ENCODE measurements at places on chromosomes 1 and 21. TPM values are rescaled to one million over a fixed set of nuclear protein-coding genes. Genes with fewer than 3 reads are reported as not detected.

DNA sequence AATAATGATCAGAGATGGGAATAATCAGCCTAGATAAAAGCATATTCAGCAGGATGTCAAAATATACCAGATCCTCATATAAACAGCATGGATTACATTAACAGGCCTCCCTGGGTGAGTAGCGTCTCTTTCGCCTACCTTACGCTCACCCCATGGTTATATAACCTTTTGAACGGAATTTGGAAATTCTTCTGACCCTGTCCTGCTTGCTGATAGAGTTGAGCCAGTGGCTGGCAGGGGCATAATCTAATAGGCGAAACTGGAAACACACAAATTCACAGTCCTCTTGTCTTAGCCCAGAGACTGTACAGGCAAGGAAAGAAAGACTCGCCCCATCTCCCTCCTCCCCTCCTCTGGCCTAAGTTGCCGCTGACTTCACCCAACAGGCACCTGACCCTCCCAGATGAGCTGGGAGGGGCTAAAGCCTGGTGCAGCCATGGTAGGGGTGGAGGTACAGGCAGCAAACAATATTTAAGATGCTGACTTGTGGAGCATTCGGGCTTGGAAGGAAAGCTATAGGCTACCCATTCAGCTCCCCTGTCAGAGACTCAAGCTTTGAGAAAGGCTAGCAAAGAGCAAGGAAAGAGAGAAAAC lies at the start of gene ANGPTL7:
Gene ANGPTL7 (plus strand): TSS at position 498 of the 594 bp plus-strand sequence. CDS start 225 bp downstream, outside the sequence.
- H3K27ac ChIP-seq: peak within 1 kb of the TSS; percentile 51
- H3K4me3 ChIP-seq: no peak within 1 kb of the TSS
- H3K4me1 ChIP-seq: no peaks in the 10 kb centered on the region
- no peak for DNase-seq

- no peak for DNase-seq
- no peaks in the 10 kb centered on the region for H3K36me3 ChIP-seq
- no peaks in the 10 kb centered on the region for H3K4me1 ChIP-seq
These were observed 88.6 kb upstream of the PKN2 start for GRCh38 chr1:88595355-88596002.

DNA sequence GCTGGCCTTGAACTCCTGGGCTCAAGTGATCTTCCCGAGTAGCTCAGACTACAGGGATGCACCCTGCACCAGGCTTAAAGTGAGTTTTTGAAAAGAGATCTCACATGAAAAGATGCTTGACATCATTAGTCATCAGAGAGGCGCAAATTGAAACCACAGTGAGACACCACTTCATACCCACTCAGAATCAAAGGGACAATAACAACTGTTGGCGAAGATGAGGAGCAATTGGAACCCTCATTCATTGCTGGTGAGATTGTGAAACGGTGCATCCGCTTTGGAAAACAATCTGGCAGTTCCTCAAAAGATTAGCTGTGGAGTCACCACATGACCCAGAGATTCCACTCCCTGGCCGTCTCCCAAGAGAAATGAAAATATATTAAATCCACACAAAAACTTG lies 122.3 kb downstream of the PGBD5 start:
- no peak overlapping the region for H3K4me3 ChIP-seq
- H3K27ac ChIP-seq: peak overlapping the region; percentile 22
- no peaks in the 10 kb centered on the region for H3K27me3 ChIP-seq

DNA sequence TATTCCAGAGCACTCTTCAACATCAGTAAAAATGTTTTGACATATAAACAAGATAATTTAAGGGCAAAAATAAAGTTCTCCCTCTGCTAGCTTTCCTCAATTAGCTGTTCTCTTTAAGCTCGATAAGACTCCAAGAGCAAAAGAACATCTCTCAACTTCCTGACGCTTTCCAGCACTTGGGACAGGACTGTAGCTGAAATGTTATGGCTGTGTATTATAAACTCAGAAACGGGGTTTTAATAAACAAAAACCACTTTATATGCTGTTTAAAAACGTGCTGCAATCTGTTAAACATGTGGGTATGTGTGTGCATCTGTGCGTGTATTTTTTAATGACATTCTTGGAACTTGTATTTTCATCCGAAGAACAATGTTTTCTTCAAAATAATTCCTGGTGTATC lies 71.5 kb upstream of the RGS2 start:
- H3K36me3 ChIP-seq: no peaks in the 10 kb centered on the region
- no peak overlapping the region for H3K4me3 ChIP-seq
- H3K27me3 ChIP-seq: no peaks in the 10 kb centered on the region
- no peaks in the 10 kb centered on the region for H3K4me1 ChIP-seq
- no peak for DNase-seq
- no peak overlapping the region for H3K27ac ChIP-seq

GRCh38 chr1:94595658-94596057 lies 54.1 kb upstream of the F3 start:
- no peak overlapping the region for H3K4me3 ChIP-seq
- H3K4me1 ChIP-seq: peaks cover 24% of the 10 kb centered on the region
- no peaks in the 10 kb centered on the region for H3K36me3 ChIP-seq

DNA sequence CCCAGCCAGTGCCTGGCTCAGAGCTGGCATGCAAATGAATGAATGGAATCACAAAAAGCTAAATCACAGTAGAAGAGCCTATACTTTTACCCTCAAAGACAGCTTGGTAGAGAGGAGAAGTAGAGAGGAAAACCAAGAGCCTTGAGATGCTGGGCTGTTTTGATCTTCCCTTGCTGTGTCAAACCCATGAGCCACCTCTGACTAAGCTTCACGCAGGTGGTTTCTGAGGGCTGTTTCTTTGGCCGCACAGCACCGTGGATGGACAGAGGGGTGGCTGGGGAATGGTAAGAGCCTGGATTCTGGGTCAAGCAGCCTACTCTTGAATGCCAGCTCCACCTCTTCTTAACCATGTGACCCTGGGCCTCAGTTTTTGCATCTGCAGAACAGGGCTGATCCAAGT lies 18.6 kb downstream of the ABCG1 start:
- no peaks in the 10 kb centered on the region for H3K27me3 ChIP-seq
- no peak overlapping the region for H3K27ac ChIP-seq
- no peak for DNase-seq
- peaks cover 6% of the 10 kb centered on the region for H3K36me3 ChIP-seq
- no peak overlapping the region for H3K4me3 ChIP-seq

DNA sequence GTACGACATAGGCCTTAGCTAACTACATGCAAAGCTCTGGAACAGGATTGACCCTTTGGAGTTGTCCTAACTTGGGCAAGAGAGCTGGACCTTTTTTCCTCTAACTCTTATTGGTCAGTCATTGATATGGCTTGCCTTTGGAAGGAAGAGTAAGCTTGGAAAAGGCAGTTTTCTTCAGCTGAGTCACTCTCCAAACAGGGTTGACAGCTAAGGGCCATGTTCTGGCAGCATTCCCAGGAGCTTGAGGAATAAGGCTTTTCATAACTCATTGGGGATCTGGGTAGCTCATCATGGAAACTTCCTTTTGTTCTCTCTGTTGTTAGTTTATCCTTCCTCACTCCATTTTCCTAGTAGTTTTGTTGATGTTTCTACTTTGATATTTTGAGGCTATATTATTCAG lies 14.5 kb upstream of the ERRFI1 start:
- peak; percentile 99 for DNase-seq
- peak overlapping the region; percentile 66 for H3K27ac ChIP-seq
- H3K36me3 ChIP-seq: no peaks in the 10 kb centered on the region

- peaks cover 15% of the 10 kb centered on the region for H3K4me1 ChIP-seq
- H3K27me3 ChIP-seq: no peaks in the 10 kb centered on the region
- H3K4me3 ChIP-seq: no peak overlapping the region
- peak overlapping the region; percentile 16 for H3K27ac ChIP-seq
- DNase-seq: peak; percentile 86
These were observed 3.7 kb upstream of the SLC1A7 start for GRCh38 chr1:53145942-53146708.

DNA sequence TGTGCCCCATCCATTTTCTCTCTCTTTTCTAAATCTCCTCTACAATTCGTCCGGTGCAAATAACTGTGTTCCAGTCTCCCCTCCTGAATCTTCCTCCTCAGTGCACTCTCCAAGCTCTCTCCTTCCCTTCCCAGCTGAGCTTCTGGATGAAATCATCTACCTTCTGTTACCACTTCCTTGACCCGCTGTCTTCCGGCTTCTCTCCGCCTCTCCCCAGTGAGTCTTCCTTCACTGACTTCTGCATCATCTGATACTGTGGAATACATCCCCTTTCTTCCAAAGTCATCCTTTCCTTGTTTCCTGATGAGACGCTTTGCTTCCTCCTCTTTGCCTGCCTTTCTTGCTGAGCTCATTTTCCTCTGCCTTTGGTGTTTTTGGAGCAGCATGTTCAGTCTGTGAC lies 96.9 kb downstream of the MAB21L3 start:
- no peaks in the 10 kb centered on the region for H3K4me1 ChIP-seq
- no peak overlapping the region for H3K27ac ChIP-seq
- DNase-seq: no peak
- H3K27me3 ChIP-seq: no peaks in the 10 kb centered on the region
- no peak overlapping the region for H3K4me3 ChIP-seq

- H3K4me1 ChIP-seq: no peaks in the 10 kb centered on the region
- H3K36me3 ChIP-seq: no peaks in the 10 kb centered on the region
- H3K4me3 ChIP-seq: no peak overlapping the region
These were observed 387.4 kb upstream of the NFIA start for GRCh38 chr1:60694980-60695379.

DNA sequence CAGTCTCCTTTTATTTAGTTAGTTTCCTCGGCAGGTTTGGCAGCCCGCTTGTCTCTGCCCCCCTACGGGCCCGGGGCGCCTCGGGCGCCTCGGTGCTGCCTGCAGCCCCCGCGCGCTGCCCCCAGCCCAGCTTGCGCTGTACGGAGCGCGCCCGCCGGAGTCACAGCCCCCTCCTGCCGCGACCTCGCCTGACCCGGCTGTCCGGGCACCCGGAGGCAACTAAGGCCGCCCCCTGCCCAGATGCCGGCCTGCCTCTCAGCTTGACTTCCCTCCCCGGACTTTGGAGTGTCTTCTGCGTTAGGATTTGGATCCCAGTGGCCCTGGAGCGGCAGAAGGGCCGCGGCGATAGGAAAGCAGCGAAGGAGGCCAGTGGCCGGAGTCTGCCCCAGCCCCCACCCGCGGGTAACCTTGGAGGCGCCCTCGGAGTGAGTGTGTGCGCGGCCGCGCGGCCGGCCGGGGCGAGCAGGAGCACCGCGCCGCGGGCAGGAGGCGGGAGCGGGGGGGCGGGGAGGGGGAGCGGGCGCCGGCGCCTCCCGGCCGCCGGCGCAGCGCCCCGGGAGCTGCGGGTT lies 7.6 kb downstream of the CDKN2C start:
- peak; percentile 57 for DNase-seq
- H3K4me3 ChIP-seq: peak overlapping the region; percentile 75
- no peaks in the 10 kb centered on the region for H3K27me3 ChIP-seq

- no peak for DNase-seq
- no peaks in the 10 kb centered on the region for H3K36me3 ChIP-seq
- no peak overlapping the region for H3K4me3 ChIP-seq
- H3K4me1 ChIP-seq: peaks cover 5% of the 10 kb centered on the region
- no peaks in the 10 kb centered on the region for H3K27me3 ChIP-seq
- no peak overlapping the region for H3K27ac ChIP-seq
These were observed 33.6 kb downstream of the CATSPERE start for GRCh38 chr1:244494653-244495052.

DNA sequence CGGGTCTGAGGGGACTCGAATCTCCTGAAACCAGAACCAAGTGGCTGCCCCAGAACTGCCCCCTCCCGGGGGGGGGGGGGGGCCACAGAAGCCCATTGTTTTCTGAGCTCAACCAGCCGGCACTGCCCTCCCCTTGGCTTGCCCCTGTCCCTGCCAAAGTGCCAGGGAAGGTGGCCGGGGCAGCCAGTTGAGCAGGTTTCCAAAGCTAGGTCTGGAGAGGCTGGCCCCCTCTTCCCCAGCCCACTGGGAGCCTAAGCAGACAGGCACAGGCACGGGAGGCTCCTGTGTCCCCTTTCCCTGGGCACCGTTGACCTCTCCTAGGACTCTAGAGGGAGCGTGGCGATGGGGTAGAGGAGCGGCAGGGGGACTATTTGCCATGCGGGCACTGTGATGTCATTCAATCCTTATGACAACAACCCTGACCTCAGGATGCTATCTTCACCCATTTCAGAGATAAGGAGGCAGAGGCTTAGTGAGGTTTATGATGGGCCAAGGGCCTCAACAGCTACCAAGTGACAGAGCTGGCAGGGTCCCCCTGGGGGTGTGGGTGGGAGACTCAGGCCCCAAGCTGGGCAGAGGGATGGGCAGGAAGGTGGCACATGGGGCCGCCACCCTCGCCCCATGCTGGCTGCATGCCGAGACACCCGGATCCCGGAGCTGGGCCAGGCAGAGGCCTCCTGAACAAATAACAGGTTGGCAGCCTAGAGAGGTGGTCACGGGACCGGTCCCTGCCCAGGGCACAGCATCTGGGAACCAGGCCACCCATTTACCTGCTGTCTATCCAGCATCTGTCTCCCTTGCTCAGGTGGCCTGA lies 35.0 kb downstream of the RAP1GAP start:
- no peak for DNase-seq
- peaks cover 13% of the 10 kb centered on the region for H3K4me1 ChIP-seq
- H3K27me3 ChIP-seq: no peaks in the 10 kb centered on the region

- H3K4me3 ChIP-seq: no peak overlapping the region
- H3K36me3 ChIP-seq: no peaks in the 10 kb centered on the region
- H3K27ac ChIP-seq: no peak overlapping the region
- no peaks in the 10 kb centered on the region for H3K27me3 ChIP-seq
These were observed 206.8 kb upstream of the ESRRG start for GRCh38 chr1:216929870-216930582.

GRCh38 chr1:27427816-27428315 lies 35.4 kb downstream of the GPR3 start:
- peak overlapping the region; percentile 49 for H3K27ac ChIP-seq
- no peak overlapping the region for H3K4me3 ChIP-seq
- no peaks in the 10 kb centered on the region for H3K27me3 ChIP-seq
- DNase-seq: no peak

GRCh38 chr1:44327679-44328491 lies 27.2 kb downstream of the ERI3 start:
- peaks cover 26% of the 10 kb centered on the region for H3K36me3 ChIP-seq
- DNase-seq: peak; percentile 100
- peak overlapping the region; percentile 82 for H3K27ac ChIP-seq
- H3K4me1 ChIP-seq: peaks cover 61% of the 10 kb centered on the region

- peaks cover 12% of the 10 kb centered on the region for H3K36me3 ChIP-seq
- peak overlapping the region; percentile 86 for H3K27ac ChIP-seq
- DNase-seq: no peak
- no peaks in the 10 kb centered on the region for H3K27me3 ChIP-seq
These were observed 118.7 kb downstream of the EDEM3 start for GRCh38 chr1:184635980-184636431.

- peaks cover 61% of the 10 kb centered on the region for H3K27me3 ChIP-seq
- no peak overlapping the region for H3K4me3 ChIP-seq
These were observed 24.2 kb downstream of the MAEL start for GRCh38 chr1:167013108-167013929.

DNA sequence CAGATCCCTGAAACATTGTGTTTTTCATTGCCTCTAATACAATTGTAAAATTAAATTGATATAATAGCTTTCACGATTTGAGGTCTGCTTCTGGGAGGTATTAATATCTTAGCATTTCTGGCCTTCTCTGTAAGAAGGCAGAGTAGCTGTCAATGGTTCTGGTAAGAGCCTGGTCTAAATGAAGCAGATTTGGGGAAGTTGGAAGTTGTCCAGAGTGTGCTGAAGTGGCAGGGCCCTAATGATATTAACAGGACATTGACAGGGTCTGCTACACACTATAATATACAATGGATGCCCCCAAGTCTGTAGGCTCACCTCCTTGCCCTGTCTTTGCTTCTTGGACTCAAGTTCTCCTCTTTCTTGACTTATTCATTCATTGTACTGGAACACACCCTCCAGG lies 99.5 kb downstream of the C4BPA start:
- no peak overlapping the region for H3K27ac ChIP-seq
- DNase-seq: no peak
- no peak overlapping the region for H3K4me3 ChIP-seq
- H3K4me1 ChIP-seq: peaks cover 11% of the 10 kb centered on the region
- peaks cover 6% of the 10 kb centered on the region for H3K36me3 ChIP-seq

HFM1 gene
- not detected for total RNA-seq

CAMK1G gene
- total RNA-seq: not detected

GNG4 gene
- total RNA-seq: 3.0 TPM

IL22RA1 gene
- not detected for total RNA-seq

PCBP3 gene
- 3.7 TPM for total RNA-seq

SPATA21 gene
- not detected for total RNA-seq

ANXA9 gene
- total RNA-seq: 0.37 TPM

All from MCF 10A (cell line).